ENCODE measurements at places on chromosomes 2 and 18.

- no peak for DNase-seq
Measured at GRCh38 chr2:127053731-127054603, 53.0 kb downstream of the BIN1 start.

DNA sequence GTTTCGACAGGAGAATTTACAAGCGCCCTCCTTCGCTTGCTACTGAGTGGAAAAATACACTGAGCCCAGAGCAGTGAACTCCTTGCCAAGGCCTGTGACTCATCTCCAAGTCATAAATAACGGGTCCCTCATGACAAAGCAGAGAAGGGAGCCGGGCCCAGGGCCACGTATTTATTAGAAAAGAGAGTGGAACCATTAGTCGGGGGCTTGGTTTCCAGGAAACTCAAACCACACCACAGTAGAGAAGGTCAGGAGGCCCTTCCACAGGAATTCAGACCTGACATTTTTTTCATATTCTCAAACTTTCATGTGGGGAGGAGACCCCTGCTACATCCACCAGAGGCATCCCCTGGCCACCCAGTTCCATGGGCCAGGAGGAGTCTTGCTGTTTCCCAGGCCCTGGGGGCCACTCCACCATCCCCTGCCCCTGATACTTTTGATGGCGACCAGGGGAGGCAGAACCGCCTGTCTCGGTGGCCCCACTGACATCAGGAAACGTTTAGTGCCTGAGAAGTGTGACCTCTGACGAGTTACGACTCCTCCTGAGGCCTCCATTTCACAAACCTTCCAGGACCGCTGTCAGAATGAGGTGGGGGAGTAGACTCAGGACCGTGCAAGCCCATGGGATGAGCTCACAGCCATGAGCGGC, 289.7 kb downstream of the DYSF start:
- DNase-seq, result no peak

DNA sequence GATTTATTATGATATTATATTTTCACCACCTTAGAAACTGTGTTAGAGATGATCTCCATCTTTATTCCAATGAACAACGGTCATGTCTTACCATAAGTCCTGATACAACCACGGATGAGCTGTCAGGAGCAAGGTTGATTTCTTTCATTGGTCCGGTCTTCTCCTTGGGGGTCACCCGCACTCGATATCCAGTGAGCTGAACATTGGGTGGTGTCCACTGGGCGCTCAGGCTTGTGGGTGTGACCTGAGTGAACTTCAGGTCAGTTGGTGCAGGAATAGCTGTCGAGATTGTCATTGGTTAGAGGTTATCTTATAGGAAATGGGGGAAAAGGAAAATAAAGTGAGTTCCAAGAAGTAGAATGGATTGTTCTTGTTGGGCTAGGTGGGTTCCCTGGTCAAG, 56.8 kb downstream of the FN1 start:
- no peak for DNase-seq

GRCh38 chr2:53247956-53248735, 519.5 kb upstream of the CHAC2 start:
- no peak for DNase-seq

- DNase-seq, result no peak
Measured at GRCh38 chr18:10588975-10589374, 63.1 kb downstream of the NAPG start.

DNA sequence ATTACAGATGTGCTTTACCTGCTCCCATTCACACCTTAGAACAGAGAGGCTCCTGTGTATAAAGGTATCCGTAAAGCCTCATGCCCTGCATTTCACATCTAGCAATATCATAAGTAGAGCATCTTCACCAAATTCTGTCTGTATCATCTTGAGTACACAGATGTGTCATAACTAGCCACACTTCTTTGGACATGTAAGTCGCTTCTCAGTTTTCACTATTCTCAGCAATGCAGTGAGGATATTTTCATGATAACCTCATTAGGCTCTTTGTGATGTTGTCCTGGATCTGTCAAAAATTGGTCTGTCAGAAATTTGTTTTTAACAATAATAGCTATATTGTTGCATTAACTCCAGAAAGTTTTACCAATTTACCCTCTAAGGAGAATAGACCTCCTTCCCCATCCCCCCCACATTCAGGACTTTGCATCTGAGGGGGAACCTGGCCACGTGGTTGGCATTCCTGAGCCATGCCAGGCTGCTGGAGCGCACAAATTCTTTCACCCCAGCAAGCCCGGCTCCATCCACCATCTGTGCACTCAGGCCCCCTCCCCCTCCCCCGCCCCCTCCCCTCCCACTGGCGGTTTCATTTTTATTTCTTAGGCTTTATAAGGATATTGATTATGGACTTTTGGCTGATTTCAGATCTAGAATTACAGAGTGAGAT, 34.1 kb downstream of the AGAP1 start:
- no peak for DNase-seq

DNA sequence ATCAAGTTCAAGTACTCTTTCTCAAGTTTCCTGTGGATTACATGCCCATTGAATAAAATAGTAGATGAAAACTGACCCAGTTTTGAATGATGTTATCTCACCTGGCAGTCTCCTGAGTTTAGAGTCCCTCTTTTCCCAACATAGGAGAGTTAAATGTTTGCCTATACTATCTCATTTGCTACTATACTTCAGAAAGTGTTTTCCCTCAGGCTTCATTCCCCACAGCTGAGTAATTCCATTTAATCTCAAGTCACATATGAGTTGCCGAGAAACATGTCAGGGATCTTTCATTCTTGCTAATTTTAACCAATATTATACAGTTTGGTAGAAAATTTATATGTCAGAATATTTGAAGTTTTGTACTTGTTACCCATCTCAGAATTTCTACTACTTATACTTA, 150.4 kb upstream of the CDH19 start:
- no peak for DNase-seq

DNA sequence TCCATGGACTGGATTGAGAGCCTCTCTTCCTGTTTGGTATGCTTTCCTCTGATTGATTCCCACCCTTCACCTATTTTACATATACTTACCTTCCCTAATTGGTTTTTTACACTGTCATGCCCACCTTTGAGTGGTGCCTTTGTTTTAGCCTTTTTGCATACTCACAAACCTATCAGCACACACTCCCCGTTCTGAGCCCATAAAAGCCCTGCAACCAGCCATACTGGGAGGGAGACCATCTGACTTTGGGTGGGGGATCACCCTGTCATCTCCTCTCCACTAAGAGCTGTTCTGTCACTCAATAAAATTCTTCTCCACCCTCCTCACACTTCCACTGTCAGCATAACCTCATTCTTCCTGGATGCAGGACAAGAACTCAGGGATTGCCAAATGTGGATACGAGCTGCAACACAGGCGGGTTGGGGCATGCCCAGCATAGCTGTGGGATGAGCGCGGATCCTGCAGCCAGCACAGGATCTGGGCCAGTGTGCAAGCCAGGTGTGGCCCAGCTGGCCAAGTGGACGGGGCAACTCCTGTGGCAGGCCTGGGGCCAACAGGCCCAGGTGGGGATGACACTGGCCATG, 9.4 kb upstream of the MOB1A start:
- DNase-seq, result no peak

GRCh38 chr18:62950246-62950645, 234.9 kb downstream of the PHLPP1 start:
- no peak for DNase-seq

- DNase-seq, result no peak
Measured at GRCh38 chr2:98036349-98037000, 40.7 kb upstream of the TMEM131 start.

DNA sequence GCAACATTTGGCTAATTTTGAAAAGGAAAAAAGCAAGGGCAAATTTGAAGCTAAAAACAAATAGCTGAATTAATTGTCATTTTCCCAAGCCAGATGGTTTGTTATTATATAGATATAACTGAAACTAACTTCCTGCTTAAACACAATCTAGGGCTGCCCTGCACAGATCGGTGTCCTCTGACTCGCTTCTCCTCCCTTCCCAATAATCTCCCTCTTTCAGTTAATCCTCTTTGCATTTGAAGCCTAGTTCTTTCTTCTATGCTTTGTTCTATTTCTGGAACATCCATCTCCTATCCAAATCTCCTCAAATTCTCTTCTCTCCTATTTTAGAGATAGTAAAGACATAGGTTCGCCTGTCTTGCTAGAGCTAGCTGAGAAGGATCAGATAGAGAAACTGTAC, 328.1 kb downstream of the SLC8A1 start:
- no peak for DNase-seq

- no peak for DNase-seq
Measured at GRCh38 chr2:206075113-206075512, 10.9 kb downstream of the INO80D start.

DNA sequence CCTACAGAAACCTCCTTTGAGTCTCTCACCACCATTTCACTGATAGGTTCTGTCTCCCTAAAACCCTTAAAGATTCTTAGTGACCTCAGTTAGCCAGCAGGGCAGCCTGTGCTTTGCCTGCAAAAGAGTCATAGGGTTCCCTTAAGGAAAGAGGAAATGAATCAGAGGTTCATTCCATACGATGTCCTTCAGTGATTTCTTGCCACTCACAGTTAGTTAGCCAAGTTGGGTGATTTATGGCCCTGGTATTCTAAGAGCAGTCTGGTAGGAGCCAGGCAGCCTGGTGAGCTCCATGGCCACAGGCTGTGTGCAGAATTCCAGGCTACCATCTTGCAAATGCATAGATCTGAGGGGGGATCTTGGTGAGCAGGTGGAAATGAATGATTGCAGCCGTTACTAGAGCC, 18.7 kb upstream of the CCBE1 start:
- no peak for DNase-seq

GRCh38 chr2:46365913-46366667, 68.9 kb downstream of the EPAS1 start:
- no peak for DNase-seq

- no peak for DNase-seq
Measured at GRCh38 chr2:46411985-46412384, 67.4 kb upstream of the TMEM247 start.

DNA sequence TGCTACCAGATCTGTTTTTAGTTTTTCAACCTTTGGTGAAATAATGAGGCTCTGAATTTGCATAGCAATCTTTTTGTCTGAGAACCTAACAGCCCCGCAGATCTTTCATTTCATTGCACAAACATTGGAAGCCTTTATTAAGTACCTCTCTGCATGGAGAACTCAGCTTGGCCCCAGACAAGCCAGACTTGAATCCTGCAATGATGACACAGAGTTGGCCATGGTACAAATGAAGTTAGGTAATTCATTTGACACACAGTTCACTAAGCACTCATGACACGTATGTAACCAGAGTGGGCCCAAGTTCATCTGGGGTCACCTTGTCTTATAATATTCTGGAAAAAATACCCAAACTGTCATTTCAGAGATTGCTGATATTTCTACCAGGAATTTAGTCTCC, 439.1 kb upstream of the ID2 start:
- DNase-seq, result no peak

GRCh38 chr18:3175195-3175758, 44.5 kb downstream of the MYOM1 start:
- DNase-seq, result no peak

GRCh38 chr2:19868701-19869580, 32.8 kb downstream of the TTC32 start:
- peak; percentile 49 for DNase-seq

GRCh38 chr2:7881466-7881865, 800.4 kb upstream of the ID2 start:
- no peak for DNase-seq

DNA sequence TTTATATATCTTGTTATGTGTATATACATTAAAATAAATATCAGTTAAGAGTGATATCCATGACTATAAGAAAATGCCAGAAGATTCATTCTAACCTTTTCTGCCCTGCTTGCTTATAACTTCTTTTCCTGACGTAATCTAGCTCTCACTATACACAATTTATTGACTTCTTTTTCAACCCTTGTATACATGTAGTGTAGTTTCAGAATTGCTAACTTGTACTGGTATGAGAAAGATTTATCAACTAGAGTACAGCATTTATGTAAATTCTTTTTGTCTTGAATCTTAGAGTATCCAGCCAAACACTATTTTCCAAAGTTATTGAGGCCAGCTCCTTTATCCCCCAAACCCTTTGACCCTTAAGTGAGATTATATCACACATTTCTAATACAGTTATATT, 798.0 kb upstream of the RAB6C start:
- no peak for DNase-seq

- DNase-seq, result no peak
Measured at GRCh38 chr2:19357402-19358241, 801 bp downstream of the OSR1 start.

- no peak for DNase-seq
Measured at GRCh38 chr2:53436882-53437281, 330.7 kb upstream of the CHAC2 start.

DNA sequence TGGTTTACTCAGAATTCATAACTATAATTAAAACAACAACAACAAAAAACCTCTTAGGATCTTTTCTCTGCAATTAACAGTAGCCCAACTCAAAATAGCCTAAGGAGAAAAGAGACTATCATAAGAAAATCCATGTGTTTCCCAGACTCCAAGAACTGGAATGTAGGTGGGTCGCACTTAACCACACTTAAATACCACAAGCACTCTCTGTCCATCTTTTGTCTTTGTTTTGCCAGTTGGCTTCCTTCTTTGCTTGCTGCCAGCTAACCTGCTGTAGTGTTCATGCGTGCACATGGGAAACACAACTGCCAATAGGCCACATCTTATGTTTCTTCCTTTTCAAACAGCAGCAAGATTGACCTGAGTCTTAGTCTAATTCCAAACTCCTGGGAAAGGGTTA, 24.1 kb upstream of the ACVR1 start:
- no peak for DNase-seq

DNA sequence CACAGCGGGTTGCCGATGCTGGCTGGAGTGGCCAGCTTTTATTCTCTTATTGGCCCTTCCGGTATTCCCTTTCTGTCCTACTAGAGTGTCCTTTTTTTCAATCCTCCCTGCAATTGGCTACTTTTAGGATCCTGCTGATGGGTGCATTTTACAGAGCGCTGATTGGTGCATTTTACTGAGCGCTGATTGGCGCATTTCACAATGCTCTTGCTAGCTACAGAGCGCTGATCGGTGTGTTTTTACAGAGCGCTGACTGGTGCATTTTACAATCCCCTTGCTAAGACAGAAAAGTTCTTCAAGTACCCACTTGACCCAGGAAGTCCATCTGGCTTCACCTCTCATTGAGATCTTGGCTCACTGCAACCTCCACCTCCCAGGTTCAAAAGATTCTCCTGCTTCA, 44.4 kb upstream of the SPRED2 start:
- DNase-seq, result no peak

- no peak for DNase-seq
Measured at GRCh38 chr2:163771596-163771995, 35.8 kb upstream of the FIGN start.

DNA sequence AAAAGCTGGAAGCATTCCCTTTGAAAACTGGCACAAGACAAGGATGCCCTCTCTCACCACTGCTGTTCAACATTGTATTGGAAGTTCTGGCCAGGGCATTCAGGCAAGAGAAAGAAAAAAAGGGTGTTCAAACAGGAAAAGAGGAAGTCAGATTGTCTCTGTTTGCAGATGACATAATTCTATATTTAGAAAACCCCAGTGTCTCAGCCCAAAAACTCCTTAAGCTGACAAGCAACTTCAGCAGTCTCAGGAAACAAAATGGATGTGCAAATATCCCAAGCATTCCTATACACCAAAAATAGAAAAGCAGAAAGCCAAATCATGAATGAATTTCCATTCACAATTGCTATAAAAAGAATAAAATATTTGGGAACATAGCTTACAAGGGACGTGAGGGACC, 11.1 kb downstream of the SLC8A1 start:
- DNase-seq, result no peak

All from stimulated activated CD4-positive, alpha-beta T cell treated with anti-CD3 and anti-CD28 coated beads, Interleukin-1b, Interleukin-23, amount 100 ng/mL, for 48 hours (primary cell).